ENCODE measurements at places on chromosomes 6 and 20.

DNA sequence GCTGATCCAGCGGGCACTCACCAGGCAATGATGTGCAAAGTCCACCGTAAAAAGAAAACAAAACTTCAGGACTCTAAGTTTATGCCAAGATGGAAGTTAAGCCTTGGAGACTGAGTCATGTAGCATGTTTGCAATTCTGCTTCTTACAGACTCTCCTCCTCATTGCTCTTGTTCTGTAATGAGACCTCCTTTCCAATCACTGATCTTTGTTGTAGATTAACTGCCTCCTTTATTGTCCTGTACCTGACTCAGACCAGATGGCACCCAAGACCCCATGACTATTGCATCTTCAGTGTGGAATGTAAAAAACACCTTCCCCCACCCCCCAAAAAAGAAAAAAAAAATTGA, 11.2 kb downstream of the NEU1 start:
- no peak for DNase-seq

DNA sequence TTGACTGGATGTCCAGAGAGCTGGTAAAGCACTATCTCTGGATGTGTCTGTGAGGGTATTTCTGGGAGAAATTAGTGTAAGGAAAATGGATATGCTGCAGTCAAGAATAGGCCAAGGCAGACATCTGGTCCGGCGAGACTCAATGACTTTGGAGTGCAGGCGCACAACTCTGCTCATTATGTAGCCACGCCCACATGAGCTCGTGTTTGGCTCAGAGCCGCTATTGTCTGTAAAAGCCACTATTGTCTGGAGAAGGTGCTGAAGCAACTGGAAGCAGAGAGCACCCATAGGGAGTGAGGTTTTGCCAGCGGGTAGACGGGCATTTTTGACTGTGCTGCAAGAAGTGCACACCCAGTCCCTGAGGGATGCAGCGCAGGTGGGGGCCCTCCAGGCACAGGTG, 305.0 kb upstream of the POU3F2 start:
- no peak for DNase-seq

DNA sequence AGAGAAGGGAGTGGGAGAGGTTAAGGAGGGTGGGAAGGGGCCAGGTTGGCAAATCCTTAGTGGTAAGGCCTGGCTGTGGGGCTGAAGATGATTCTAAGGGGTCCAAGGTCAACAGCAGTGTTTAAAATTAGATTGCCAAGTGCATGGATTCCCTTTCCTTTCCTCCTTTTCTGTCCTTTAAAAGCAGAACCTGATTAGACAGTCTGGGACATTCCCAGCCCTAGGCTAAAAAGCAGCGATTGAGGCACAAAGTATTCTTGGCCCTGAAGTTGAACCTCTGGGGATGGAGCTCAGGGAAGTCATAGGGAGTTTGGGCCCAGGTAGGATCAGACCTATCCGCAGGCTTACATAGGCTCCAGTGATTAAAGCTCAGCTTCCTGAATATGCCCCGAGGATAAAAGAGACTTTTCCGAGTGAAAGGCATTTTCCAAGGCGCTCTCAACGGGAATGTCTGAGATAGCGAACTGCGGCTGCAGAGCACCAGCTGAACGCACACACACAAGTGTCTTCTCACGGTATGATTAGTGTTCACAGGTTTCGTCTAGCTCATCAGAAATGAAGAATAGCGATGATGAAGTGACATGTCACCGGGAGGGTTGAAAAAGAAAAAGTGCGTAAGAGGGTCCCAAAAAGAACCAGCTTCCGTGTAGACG, 787 bp upstream of the CARMIL1 start:
- no peak for DNase-seq

- DNase-seq: no peak
These were observed 471.3 kb upstream of the NRSN1 start for GRCh38 chr6:23654745-23655144.

DNA sequence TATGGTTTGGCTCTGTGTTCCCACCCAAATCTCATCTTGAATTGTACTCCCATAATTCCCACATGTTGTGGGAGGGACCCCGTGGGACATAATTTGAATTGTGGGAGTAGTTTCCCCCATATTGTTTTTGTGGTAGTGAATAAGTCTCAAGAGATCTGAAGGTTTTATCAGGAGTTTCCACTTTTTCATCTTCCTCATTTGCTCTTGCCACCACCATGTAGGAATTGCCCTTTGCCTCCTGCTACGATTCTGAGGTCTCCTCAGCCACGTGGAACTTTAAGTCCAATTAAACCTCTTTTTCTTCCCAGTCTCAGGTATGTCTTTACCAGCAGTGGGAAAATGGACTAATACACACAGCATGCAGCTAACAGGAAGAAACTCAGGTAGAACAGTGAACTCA, 108.8 kb upstream of the BCLAF1 start:
- no peak for DNase-seq

GRCh38 chr6:114989279-114989964, 646.6 kb upstream of the HS3ST5 start:
- no peak for DNase-seq

- no peak for DNase-seq
These were observed 66.1 kb upstream of the NOX3 start for GRCh38 chr6:155521719-155522118.

DNA sequence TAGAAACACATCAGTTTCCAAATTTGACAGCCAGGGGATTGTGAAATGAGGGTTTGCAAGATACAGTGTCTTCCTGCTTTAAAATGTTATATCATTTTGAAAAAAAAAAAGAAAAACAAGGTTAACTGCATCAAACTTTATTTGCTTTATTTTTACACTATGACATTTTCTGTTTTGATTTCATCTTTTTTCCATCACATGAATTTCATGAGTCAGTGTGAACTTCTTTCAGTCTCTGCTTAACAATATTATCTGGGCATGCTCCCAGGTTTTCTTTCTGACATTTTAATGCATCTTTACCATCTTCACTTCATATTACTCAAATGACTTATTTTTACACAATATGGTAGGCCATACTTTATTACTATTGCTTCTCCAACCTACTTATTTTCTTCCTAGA, 1.9 kb downstream of the NCOA7 start:
- DNase-seq: no peak

GRCh38 chr6:57064809-57065208, 18.3 kb downstream of the KIAA1586 start:
- DNase-seq: no peak

- no peak for DNase-seq
These were observed 40.7 kb upstream of the SLC2A12 start for GRCh38 chr6:134093007-134093573.

Measured in right forelimb (tissue), 1 donor.